ENCODE measurements at places on chromosomes 7 and 10. TPM values are rescaled to one million over a fixed set of nuclear protein-coding genes. Genes with fewer than 3 reads are reported as not detected.

The PNLIP gene
- total RNA-seq: not detected

The CABCOCO1 gene
- total RNA-seq: 1.2 TPM

The IQUB gene
- total RNA-seq: 8.1 TPM

The TRPV6 gene
- not detected for total RNA-seq

The INA gene
- total RNA-seq: 0.31 TPM

The IDI2 gene
- total RNA-seq: not detected

The ADCYAP1R1 gene
- total RNA-seq: 28.2 TPM

The CUBN gene
- 0.37 TPM for total RNA-seq

The RRP12 gene
- total RNA-seq: 25.3 TPM

The GNGT1 gene
- total RNA-seq: not detected

The UTF1 gene
- not detected for total RNA-seq

The GPR15LG gene
- not detected for total RNA-seq

The TPST1 gene
- 14.5 TPM for total RNA-seq

The GIMAP4 gene
- 27.7 TPM for total RNA-seq

The DIP2C gene
- 43.6 TPM for total RNA-seq

The SLC16A12 gene
- total RNA-seq: 1.7 TPM

The SLC26A4 gene
- 6.1 TPM for total RNA-seq

Measured in gastroesophageal sphincter (tissue), 4 donors.